Right hindlimb (tissue), 1 donor: ENCODE measurements at places on chromosomes 4 and X.
A peak's percentile ranks its signal among the peaks of the same experiment; 100 is the strongest.

- DNase-seq: no peak
Measured at GRCh38 chr4:128380306-128380705, 92.7 kb upstream of the PGRMC2 start.

DNA sequence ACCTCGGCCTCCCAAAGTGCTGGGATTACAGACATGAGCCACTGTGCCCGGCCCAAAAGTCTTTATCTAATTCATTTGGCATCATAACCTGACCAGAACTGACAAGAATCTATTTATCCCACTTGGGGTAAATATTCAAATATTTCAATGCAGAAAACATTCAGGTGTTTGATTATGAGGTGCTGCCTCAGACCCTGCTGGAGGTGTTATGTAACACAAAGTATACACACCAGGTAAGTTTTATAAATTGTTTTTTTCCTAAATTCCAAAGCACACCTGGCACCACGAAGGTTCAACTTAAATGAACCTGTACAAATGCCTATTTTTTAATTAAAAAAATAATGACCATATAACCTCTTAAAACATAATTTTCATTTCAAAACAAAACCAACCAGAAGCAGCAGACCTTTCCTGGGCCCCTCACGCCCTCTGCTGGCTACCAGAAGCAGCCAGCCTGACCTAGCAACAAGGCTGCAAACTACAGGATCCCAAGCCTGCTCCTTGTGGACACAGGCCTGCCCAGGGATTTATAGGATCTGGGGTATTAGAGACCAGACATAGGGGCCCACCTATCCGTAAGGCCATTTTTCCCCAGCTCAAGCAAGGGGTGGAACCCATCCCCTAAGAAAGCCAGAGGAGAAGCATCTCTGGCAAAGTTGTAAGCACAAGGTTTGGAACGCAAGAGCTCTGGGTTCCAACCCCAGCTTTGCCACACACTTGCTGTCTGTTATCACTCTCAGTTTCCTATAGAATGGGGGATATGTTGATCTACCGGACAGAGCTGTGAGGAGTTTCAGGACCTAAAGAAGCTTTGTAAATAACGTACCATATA, 11.7 kb downstream of the OTUD5 start:
- DNase-seq: peak; percentile 38

- peak; percentile 68 for DNase-seq
Measured at GRCh38 chr4:156169011-156169410, 215.3 kb upstream of the CTSO start.

GRCh38 chrX:70128071-70128470, 5.2 kb upstream of the IGBP1 start:
- DNase-seq: no peak

DNA sequence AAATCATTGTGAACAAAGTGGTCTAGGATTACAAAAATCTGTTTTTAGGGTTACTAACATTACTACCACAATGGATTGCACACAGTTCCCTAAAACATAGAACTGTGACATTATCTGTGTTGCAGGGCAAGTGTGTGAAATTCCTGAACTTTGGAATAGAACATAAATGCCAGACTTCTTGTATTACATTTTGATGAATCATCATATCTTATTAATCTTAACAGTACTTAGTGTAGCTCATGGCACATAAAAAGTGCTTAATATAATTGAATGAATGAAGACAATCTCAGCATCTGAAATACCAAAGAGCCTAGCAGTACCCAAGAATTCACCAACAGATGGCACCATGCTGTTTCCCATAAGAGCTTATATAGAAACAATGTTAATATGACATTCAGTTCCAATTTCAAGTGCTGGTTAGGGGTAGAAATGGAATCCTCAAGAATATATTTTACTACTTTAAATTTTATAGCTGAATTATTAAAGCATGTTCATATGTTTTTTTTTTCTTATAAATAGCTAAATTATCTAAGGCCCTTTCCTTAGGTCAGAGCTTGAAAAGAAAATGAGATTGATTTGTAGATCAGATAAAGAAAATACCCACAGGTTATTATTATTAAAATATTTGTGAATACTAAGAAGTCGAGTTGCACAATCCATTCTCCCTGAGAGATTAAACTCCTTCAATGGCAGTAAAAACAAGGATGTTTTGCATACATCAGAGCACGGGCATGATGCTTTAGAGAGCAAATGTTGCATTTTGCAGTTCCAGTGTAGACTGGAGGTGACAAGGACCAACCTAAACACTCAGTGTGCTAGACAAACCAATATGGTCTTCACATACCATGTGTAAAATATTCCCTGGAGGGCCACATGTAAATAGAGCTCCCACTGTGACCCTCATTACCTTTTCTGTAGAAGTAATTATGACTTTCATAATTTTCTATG, 25.7 kb upstream of the SHISA3 start:
- DNase-seq: no peak

DNA sequence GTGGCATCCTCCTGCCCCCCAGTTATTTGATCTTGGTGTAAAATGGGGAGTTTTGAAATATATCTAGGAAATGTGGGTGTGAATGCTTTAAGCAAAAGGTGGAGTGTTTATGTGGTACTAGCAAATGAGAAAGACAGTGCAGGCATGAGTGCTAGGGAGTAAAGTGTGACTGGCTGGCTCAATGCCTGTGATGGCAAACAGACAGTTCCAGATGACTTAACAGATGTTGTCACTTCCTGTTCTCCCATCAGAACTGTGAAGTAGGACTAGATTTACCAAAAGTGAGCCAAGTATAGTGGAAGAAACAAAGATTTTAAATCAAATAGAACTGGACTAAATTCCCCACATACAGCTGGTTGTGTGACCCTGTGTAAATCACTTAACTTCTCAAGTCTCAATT, 8.4 kb upstream of the AMOT start:
- DNase-seq: no peak

DNA sequence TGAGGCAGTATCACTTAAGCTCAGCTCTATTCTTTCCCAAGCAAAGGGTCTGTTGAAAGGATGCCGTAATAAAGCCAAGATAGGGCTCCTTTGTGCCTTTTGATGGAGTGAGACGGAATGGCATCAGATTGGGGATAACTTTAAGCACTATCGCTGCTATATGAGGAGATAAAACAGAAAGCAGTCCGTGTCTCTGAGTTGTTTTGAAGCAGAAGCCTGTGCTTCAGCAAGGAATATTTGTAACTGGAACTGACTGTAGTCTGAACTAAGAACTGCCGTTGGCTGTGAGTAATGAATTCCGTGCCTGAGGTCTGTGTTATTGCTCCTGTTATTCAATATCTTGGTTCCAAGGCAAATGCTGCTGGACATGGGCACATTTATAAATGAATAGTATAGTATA, 297.4 kb downstream of the ANKRD50 start:
- DNase-seq: peak; percentile 43

DNA sequence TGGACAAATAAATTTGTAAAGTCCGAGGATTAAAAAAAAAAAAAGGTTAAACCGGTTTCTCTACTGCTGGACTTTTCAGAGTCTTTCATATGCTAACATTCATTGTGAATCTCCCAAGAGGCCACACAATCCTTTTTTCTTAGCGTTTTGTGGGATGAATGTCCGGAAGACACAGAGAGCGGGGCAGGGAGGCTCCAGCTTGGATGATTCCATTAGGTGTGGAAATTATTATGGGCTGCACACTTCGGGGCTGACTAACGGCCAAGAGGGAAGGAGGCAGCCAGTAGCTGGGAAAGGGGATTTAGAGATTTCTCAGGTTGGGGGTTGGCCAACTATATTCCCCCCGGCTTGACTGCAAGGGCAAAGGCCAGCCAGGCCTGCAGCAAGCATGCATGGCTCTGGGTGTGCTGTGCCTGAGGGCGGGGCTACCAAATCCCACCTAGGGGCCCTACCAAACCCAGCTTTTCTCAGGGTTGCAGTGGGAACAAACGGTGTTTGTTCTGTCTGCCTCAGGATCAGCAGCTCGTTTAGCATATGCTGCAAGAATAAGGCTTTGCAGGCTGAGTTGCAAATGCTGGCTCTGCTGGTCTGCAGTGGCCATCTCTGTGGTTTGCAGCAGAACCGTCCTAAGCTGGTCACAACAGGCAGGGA, 28.6 kb downstream of the NYX start:
- DNase-seq: peak; percentile 46

DNA sequence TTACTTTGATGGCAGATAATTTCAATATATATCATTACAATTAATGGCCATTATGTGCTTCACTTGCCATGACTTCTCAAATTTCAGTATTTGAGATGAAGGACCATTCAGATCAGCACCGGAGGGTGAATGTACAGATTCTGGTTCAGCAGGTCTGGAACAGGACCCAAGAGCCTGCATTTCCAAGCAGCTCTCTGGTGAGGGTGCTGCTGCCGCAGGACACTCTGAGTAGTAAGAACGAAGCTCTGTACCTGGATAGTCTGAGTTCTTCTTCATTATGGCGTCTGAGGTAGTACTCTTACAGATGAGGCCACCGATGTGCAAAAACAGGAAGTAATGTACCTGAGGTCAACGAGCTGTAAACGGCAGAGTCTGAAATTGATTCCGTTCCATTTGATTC, 228.2 kb downstream of the FBXW7 start:
- DNase-seq: no peak

GRCh38 chr4:16199093-16199492, 27.2 kb downstream of the TAPT1 start:
- no peak for DNase-seq

- DNase-seq: peak; percentile 15
Measured at GRCh38 chr4:15043226-15043625, 40.9 kb downstream of the CPEB2 start.

DNA sequence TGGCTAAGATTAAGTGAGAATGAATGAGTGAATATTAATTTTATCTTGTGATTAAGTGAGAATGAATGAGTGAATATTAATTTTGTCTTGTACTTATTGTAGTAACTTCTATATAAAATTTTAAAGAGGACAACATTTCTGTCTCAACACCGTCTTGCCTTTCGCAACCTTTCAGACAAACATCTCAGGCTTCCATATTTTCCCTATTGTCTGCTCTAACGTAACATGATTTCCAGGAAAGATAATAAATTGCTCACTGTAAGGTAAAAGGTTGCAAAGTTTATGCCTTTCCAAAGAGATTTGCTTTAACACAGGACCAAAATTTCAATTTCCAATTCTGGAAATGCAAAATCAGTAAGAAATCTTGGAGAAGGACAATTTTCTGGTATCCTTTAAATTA, 41.7 kb upstream of the SLC39A8 start:
- no peak for DNase-seq

- DNase-seq: peak; percentile 66
Measured at GRCh38 chr4:25970226-25970675, 56.2 kb downstream of the SMIM20 start.

GRCh38 chr4:120555058-120555457, 367.5 kb downstream of the PRDM5 start:
- DNase-seq: no peak

DNA sequence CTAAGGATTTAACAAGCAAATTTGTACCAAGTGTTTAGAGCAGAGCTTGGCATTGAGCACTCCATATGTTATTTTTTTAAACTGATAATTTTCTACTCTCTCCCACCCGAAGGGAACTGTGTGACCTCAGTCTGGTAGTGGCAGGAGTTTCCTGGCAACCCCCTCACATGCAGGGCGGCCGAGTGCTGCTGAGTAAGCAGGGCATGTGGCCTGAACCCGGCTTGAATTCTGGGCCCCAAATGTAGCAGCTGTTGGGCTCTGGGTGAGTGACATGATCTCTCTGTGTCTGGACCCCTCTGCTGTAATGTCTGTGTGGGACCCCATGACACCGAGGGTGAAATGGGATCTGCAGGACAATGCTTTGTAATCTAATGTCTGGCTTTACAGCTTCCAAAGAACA, 13.6 kb upstream of the C4orf50 start:
- DNase-seq: peak; percentile 30

DNA sequence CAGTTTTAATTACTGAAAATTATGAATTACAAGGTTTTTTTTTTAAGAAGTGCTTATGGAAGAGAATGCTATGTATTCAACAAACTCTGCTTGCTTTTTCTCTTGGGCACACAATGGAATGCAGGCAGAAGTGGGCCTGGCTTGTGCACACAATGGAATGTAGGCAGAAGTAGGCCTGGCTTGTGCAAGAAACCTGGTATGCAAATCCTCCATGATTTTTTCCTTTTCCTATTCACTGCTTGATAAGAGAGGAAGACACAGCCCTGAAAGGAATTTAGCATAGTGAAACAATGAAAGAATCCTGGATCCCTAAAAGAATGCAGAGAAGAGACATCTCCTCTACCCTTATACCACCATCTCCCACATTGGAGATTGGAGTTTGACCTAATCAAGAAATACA, 138.4 kb downstream of the COL25A1 start:
- DNase-seq: no peak

GRCh38 chrX:56462389-56462788, 101.0 kb upstream of the UBQLN2 start:
- no peak for DNase-seq
